Karpas-422 (cell line): ENCODE measurements at places on chromosomes 12 and 14.

- no peak for DNase-seq
These were observed 136.5 kb upstream of the DNM1L start for GRCh38 chr12:32542428-32543229.

GRCh38 chr14:67228325-67228984 lies 12.8 kb upstream of the PALS1 start:
- DNase-seq: no peak

- no peak for DNase-seq
These were observed 577 bp downstream of the ATG101 start for GRCh38 chr12:52070185-52070925.

GRCh38 chr14:52442166-52442565 lies 110.1 kb downstream of the TXNDC16 start:
- no peak for DNase-seq

DNA sequence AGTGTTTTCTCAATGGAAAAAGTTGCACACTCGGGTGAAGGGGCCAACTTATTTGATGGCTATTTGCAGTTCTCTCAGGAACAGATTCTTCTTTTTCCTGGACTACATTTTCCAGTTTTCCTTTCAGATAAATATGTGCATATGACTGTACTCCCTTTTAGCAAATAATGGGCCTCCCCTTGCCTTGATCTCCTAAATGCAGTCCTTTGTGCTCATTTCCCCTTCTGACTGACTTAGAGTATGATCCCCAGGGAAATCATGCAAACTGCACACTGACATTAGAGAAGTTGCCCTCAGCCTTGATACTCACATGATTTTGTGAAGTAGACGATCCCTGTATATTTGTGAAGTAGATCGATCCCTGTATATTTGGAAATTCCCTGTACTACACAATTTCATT lies 492.9 kb upstream of the NOVA1 start:
- peak; percentile 83 for DNase-seq

DNA sequence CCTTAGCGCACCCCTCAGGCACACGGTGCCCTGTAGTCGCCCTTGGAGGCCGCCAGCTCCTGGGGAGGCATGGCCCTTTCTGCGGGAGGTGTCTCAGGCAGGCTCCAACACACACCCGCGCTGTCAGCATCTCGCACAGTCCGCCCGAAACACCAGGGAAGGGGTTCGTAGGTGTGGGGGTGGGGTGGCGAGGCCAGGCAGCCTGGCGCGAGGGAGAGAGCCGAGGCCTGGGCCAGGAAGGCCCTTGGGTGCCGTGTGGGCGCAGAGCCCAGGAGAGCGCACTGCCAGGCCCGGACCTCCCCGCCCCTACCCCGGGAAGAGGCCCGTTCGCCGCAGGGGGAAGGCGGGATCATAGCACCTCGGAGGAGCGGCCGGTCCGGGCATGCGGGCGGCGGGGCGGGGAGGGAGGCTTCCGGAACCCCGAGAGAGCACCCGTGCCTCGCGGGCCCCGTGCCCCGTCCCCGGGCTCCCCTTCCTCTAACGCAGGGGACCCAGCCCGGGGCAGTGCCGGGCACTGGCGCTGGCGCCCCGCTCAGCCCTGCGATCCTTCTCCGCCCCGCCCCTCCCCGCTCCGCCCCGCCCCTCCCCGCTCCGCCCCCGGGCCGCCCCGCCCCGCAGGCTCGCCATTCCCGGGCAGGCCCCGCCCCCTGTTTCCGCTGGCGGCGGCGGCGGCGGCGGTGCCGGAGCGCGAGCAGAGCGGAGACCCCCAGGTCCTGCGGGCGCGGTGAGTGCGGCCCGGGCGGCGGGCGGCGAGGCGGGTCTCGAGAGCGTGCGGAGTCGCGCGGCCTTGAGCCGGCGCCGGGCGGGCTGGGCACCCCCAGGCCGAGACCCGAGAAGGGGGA lies at the start of gene TSPAN9:
Gene TSPAN9, plus strand, starts transcription at position 650 of the 842 bp plus-strand sequence. CDS start 123,815 bp downstream, outside the sequence.
- no peak for DNase-seq

DNA sequence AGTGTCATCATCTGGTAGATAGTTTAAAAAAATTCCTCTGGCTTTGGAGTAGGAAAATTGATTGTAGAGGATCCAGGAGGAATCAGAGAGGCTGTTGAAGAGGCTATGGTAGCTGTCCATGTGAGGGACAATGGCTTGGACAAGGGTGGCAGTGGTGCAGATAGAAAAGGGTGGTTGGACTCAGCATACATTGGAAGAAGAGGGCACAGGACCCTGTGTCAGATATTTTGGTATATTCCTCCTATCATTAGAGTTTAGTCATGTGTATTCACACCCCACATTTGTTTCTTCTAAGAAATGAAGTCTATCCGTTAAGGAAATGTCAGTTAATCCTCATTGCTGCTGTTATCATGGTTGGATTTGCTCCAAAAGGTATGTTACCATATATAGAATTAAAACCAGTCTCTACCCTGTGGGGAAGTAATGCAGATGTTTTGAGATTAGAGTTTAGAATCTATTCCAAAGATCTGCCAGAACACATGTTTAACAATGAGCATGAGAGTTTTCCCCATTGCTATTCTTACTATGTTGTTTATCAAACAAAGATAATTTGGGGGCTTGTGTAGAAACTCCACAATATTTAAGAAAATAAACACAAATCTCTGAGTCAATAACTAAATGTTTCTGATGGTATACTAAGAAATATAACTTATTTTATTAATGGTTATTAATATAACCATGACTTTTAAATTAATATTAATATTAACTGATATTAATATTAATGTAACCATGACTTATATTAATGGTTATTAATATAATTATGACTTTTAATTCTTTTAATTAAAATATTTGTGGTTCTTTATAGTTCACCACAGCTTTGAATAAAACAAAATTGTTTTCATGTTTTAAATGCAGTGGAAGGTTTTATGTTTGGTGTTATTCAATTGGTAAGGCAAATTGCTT lies 80.9 kb downstream of the CRADD start:
- no peak for DNase-seq

- DNase-seq: no peak
These were observed 3.2 kb downstream of the GPR132 start for GRCh38 chr14:105062048-105062433.

DNA sequence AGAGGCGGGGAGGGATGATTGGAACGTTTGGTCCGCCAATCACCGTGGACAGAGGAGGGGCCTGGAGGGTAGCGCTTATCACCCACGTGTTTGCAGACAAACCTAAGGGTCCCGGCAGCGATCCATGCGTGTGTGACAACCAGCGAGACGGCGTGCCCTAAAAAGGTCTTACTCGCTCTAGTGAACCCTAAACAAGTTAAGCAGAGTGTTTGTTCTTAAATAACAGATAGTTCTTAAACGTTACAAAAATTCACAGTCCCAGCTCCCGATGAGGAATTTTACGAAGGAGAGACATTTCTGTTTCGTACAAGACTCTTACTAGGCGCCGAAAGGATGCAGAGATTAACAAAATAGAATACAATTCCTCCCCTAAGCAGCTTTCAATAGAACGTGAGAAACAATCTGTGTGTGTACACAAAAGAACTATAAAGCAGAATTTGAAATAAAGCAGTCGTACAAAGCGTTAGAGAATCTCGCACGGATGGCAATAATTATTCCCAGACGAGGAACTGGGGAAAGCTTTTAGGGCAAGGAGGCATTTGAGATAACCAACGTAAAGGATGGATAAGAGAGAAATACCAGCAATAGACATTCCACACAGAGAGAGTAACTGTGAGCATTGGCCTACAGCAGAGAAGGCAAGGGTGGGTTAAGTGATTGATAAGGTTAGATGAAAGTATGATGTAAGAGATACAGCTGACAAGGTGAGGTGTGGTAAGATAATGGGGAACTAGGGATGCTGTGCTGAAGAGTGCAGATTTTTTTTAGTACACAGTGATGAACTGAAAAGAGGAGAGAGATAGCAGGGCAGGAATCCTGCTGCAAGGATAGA lies 831 bp upstream of the RPS6KA5 start:
- peak; percentile 71 for DNase-seq

DNA sequence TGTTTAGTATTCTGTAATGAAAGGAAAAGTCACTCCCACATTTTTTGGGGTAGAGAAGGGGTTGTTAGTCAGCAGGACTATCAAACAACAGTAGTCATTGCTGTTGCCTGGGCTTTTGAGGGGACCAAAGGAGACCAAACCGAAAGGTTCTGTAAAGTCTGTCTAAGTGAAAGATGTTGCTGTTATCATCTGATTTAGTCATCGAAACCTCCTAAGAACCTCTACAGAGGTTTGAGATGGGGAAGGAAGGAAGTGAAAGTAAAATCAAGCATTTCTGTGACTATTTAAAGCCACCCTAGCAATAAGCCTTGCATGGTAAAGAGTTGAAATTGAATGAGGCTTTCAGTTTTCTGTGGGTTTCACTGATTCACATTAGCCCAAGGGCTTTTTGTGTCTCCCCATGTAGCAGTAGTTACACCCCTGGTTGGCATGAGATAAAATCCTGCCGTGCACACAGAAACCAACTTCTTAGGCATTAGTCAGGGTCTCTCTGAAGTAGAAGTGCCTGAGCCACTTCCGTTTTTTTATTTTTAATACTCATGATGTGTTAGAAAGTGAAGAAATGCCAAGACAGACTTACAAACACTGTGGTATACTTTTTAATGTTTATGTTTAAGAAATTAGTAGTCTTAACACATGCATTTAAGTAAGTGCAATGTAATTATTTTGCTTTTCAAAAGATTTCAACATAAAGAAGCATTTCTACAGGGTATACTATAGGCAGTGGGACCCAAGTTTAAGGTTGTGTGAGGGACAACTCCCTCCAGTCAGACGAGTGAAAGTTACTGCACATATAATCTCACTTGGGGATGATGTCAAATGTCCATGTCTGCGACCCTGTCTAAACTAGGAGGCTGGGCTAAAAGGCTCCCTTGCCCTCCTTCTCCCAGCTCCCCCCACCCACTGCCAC lies 50.4 kb downstream of the DYRK2 start:
- DNase-seq: peak; percentile 93

- no peak for DNase-seq
These were observed 7.4 kb downstream of the DEGS2 start for GRCh38 chr14:100152091-100152490.

GRCh38 chr12:131103669-131104462 lies 150.2 kb downstream of the ADGRD1 start:
- no peak for DNase-seq

GRCh38 chr12:121001060-121001459 lies 15.2 kb downstream of the C12orf43 start:
- DNase-seq: no peak

DNA sequence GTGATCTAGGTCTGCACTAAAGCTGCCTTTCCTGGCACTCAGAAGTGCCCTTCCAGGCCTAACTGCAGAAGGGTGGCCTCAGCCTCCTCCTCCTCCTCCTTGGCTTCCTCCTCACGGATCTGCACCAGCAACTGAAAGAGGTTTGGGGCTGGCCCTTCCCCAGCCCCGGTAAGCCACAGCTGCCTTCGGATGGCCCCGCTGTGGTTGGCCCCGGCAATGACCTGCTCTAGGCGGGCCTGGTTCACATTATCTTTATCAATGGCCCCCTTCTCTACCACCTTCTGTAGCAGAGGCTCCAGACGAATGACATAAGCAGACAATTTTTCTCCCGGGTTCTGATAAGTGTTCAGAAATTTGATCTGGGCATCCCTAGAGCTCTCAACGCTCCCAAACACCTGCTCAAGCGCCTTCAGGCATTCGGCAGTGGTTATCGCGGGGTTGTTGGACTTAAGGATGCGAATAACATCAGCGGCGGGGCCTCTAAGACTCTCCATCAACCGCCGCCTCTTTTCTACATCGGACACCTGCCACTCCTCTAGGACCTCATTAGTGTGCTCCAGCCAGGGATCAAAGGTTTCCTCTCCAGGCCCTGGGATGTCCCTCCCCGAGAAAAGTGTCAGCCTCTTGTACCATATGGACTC lies 1.5 kb downstream of the PNMA1 start:
- no peak for DNase-seq

DNA sequence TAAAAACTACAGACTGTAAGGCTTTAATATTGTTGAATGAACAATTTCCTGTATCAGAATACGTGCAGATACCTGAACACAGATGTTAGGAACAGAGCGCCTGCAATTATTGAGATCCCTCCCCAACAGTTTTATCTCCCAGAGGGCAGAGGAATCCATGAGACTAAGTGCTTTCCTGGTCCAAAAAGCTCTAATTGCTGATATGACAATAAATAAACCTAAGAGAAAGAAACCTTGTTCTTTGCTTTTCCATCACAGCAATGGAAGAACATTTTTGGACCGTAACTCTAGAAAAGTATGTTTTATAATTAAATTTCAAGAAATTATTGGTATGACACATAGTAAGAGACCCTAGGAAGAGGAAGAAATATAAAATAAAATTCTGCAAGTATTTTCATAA lies 13.0 kb upstream of the KRT83 start:
- no peak for DNase-seq

DNA sequence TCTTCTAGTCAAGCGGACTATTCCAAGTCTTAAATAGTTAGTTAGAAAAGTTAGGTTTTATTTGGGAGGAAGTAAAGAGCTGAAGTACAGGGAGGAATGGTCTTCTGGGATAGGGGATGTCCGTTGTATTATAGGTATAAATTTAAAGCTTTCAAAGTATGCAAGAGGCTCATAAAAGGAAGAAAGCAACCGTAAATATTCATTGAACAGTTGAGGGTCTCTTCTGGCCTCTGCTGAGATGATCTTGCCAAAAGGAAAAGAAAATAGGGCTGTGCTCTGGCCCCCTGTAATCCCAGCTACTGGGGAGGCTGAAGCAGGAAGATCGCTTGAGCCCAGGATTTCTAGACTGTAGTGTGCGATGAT lies 377 bp upstream of the TIMELESS start:
- DNase-seq: no peak

DNA sequence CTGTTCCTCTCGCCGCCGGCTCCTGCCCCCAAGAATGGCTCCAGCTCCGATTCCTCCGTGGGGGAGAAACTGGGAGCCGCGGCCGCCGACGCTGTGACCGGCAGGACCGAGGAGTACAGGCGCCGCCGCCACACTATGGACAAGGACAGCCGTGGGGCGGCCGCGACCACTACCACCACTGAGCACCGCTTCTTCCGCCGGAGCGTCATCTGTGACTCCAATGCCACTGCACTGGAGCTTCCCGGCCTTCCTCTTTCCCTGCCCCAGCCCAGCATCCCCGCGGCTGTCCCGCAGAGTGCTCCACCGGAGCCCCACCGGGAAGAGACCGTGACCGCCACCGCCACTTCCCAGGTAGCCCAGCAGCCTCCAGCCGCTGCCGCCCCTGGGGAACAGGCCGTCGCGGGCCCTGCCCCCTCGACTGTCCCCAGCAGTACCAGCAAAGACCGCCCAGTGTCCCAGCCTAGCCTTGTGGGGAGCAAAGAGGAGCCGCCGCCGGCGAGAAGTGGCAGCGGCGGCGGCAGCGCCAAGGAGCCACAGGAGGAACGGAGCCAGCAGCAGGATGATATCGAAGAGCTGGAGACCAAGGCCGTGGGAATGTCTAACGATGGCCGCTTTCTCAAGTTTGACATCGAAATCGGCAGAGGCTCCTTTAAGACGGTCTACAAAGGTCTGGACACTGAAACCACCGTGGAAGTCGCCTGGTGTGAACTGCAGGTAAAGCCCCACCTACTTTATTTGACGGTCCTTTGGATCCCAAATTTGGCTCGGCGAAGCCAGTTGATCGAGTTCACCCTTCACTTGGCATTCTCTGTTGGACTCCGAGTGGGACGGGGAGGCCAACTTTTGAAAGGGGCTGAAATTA lies 1.5 kb downstream of the WNK1 start:
- peak; percentile 75 for DNase-seq

GRCh38 chr14:22026527-22026926 lies 352.9 kb upstream of the OR4E1 start:
- no peak for DNase-seq

GRCh38 chr12:113894697-113895096 lies 71.4 kb downstream of the RBM19 start:
- DNase-seq: no peak

GRCh38 chr12:100721169-100721568 lies 73.4 kb upstream of the ANO4 start:
- no peak for DNase-seq
